Left cardiac atrium (tissue), 4 donors: ENCODE measurements at places on chromosomes 12 and 14. TPM values are rescaled to one million over a fixed set of nuclear protein-coding genes. Genes with fewer than 3 reads are reported as not detected.
A peak's percentile ranks its signal among the peaks of the same experiment; 100 is the strongest.

DNA sequence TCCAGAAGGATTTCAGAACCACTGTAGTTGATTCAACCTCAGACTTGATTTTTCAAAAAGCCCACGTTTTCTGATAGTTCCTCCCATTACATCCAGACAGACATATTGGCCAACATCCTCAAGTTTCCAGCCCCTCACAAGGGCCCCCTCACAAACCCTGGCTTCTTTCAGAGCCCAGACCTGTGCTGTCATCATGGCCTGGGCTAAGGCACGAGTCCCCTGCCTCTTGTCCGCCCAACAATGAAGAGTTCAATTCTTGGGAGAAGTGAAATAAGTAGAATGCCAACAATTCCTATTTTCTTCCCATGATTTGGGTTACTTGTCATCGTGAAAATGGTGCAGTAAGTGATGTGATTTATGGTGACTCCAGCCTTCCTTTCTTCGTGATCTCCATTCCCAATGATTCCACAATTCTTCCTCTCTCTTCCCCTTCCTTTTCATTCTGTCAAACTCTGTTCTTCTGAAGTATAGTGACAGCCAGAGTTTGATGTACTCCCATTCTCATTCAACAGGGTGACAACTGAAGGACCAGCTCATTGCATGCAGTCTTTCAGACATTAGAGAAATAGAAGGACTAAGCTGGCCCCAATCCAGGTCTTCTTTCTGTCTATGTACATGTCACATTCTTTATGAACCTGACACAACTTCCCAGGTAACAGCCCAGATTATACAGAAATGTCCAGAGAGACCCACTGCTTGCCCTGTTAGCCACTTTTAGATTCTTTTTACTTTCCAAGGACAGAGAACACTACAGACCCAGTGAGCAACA, 29.2 kb downstream of the SPTB start:
- no peak for DNase-seq

DNA sequence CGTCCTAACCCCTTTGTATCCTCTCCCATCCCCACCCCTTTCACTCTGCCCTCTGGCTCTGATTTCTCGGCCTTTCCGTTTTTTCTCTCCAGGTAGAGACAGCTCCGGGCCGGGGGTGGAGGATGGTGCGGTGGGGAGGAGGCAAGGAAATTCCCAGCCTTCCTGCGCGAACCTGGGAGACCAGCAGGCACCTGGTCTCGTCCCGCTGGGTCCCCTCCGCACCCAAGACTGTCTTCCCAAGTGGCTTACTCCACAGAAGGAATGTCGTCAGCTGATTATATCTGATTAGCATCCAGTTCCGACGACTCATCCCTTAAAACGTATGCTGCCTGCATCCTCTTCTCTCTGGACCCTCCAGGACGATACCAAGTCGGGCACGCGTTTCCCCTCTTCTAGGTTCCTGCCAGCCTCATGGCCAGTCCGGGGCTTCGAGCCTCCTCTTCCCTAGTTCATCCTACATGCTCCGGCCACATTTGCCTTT, 42.2 kb upstream of the CAPRIN2 start:
- DNase-seq: no peak

DNA sequence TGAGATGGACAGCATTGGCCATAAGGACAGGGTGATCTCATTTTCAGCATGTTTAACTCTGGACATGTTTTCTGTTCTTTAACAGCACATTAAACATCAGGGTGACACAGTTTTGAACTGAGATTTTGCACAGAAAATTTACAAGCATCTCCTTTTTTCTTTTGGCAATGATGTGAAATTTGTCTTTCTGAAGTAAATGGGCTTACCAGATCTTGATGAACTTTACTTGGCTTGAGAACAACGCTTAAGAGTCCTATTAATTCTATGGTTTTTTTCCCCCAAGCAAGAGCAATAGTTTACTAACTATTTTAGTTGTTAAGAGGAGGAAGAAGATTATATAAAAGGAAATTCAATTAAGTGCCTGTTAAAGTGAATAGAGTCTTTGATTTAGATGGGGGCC, 491.0 kb downstream of the SNAPC1 start:
- DNase-seq: no peak

- no peak for DNase-seq
These were observed 205.0 kb upstream of the DCN start for GRCh38 chr12:91387461-91388134.

DNA sequence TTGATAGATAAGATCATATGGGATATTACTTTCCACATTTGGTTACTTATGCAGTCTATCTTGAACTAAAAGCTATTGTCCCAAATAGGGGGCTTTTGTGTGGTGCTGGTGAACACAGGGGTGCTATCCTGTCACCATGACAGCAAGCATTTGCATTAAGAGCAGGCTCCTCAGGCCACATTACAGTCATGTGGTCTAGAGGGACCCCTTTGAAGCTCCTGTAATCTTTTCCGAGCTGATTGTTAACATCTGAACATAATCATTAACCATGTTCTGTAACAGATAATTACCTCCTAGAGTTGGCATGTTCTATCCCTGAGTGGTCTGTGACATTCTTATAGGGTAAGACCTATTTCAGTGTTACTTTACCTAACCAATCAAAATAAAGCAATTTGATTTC, 178.8 kb downstream of the KTN1 start:
- DNase-seq: no peak

DNA sequence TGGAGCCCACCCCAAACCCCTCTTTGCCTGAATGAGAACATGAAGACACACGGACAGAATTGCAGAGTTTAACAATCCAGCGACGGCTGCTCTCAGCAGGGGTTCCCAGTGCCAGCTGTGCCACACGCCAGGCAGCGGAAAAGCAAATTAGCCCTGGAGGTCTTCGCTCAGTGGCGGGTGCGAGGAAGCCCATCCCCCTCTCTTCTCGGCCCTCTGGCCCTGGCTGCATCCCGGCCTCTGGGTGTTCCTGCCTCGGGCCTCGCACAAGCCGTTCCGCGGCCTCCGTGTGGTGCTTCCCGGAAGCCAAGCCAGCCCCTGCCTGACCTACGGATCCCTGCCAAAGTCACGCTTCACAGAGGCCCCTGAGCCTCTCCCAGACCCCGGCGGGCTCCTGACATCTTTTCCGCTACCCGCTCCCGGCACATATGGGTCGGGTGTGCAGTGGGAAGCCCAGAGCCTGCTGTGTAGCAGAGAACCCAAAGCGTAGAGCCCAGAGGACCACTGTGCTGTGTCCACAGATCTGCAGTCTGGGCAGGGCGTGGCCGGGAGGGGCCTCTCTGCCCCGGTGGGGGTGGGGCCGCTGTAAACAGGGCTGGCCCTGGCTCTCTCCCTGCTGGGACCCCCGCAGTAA, 70.7 kb upstream of the GALNT9 start:
- DNase-seq: no peak

DNA sequence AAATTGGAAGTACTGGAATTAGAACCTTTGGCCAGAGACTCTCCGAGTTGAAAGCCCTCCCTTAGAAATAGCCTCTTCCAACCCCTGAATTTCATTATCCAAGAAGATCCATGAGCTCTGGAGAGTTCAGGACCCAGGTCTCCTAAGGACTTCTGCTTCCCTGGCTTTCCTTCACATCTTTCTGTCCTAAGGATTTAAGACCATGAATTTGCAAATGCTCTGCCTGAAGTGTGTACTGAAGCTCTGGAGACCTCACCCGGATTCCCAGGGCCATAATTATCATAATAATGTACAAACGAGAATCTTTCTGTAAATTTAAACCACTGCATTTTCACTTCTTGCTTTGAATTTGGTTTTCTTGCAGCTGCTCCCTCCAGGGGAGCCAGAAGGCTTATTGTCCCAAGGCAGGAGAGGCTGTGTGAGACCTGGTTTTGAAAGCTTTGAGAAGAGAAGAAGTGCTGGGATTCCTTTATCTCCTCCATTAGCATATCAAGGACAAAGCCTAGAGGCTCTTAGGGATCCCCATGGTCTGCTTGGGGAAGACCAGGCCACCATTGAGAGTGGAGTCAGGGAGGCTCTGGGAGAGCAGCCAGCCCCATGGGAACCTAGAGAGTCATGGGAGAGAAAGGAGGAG, 41.1 kb downstream of the GLRX5 start:
- no peak for DNase-seq

- no peak for DNase-seq
These were observed 22.2 kb downstream of the SUDS3 start for GRCh38 chr12:118398524-118398923.

DNA sequence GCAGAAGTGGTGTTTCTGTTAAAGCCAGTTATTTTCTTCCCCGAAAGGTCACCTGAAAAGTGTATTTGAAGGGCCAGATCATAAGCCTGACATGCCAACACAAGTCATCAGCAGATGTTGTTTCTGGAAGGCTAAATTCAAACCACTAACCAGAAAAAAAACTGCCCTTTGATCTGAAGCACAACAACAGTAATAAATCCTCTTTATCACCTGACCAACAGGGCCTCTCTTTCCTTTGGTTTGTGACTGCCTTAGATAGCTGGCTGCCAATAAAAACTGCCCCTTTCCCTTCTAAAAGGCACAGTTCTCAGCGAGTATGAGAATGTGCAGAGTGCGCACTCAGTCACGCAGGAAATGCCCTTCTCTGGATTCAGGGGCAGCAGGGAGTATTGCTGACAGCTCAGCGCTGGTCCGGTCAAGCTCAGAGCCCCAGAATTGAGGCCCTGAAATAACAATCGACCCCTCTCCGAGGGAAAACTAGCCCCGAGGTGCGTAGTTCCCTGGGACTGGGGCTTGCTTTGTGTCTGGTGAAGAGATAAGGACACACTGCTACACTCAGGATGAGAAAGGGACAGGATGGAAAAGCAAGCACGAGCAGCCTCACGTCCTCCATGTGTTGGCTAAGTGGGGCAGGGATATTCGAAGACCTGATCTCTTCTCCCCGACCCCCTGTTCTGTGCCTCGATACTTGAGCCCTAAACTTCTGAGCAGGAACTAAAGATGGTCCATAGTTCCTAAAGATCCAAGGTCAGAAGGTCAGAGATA, 184.2 kb upstream of the GZMB start:
- DNase-seq: no peak

DNA sequence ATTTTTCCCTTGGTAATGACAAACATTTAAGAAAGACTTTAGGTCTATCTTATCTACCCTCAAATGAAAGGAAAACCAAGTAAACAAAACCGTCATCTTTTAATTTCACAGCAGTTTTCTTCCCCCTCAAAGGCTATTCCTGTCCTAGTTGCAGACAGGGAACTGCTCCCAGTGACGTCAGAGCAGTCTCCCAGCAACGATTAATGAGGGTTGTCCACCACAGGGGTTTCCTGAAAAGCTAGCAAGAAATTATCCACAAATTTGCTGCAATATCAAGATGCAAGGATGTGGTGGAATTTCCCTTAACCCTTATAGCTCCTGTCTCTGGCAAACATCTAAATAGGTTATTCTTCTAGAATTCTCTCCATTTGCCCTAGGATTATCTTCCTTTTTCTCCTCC, 89.1 kb upstream of the STAC3 start:
- DNase-seq: peak; percentile 76

DNA sequence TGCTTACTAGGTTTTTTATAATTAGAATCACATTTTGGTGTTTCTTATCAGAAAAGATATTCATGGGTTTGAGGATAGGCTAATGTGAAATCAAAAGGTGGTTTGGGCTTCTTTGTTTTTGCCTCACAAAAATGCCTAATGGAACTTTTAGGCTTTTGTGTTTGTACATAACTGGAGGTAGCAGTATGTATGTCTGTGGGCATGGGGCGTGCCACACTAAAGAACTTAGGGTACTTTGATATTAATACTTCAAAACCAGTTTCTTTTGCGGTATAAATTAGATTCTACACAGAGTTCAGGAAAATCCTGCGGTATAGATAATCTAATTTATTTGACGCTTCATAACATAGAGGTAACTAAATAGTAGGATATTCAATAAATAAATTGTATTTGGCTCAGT, 1.9 kb downstream of the ETV6 start:
- DNase-seq: no peak

DNA sequence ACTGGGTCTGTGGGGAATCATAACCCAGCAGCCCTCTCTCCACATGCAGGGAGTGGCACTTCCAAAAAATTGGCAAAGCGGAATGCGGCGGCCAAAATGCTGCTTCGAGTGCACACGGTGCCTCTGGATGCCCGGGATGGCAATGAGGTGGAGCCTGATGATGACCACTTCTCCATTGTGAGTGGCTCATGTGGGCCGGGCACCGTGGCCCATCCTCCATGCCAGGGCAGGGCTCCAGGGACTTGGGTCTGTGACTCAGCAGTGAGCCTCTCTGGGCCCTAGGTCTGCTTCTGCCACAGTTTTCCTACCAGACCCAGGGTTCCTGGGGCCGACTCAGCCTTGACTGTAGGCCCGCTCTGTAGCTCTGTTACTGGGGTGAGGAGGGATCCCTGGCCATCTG, 2.2 kb downstream of the NPFF start:
- DNase-seq: peak; percentile 38

DNA sequence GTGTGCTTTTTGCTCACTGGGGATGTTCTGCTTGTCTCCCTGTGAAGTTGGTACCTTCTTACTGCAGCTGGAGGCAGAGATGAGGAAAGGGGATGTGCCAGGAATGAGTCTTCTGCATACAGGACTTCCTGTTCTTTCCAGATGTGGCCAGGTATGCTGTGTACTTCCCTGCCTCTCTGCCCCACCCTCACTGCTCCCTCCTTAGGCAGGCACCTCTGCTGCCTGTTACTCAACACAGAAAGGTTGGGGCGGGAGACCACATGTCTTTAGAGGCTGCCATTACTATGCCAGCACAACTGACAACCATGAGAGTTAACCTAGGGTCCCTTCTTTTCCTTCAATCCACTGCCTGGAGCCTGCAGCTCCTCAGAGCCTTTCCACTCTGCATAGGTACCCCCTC, 2.0 kb upstream of the OAS3 start:
- no peak for DNase-seq

DNA sequence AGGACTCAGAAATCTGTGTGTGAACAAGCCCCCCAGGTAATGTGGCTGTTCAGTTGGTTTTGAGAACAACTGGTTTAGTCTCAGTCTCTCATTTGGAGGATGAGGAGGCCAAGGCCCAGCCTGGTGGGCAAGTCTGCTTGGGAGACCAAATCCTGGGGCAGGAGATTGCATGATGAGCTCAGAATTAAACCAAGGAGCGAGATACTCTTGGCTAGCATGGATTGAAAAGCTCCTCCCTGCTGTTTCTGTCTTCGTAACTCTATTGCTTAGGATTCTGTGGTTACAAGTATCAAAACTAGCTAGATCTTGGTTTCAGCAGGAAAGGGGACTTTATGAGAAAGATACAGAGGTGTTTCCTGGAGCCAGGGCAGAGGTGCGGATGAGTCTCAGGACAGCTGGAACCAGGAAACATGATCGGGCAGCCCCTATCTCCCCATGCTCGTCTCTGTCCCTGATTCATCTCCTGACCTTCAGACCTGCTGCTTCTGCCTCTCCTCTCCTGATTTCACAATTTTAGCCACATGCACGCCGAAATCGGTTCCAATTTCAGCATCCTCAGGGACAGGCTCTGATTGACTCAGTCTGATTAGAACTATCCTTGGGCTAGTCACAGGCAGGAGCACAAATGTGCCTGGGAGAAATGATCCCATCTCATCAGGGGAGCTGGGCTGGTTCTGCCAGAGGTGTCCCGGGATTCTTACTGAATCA, 40.2 kb upstream of the RIN3 start:
- no peak for DNase-seq

- no peak for DNase-seq
These were observed 124.0 kb upstream of the CPM start for GRCh38 chr12:69056743-69057515.

THTPA gene
- total RNA-seq: 17.3 TPM

UNC79 gene
- 0.21 TPM for total RNA-seq

SMCO2 gene
- not detected for total RNA-seq

LRRC10 gene
- total RNA-seq: 12.0 TPM

RHEBL1 gene
- total RNA-seq: 0.24 TPM

SLC8A3 gene
- total RNA-seq: 5.9 TPM
